Adrenal gland (tissue), 19 donors: ENCODE measurements at places on chromosomes 7 and 10. TPM values are rescaled to one million over a fixed set of nuclear protein-coding genes. Genes with fewer than 3 reads are reported as not detected.
A peak's percentile ranks its signal among the peaks of the same experiment; 100 is the strongest.

C10orf143 gene
- total RNA-seq, result 5.7 TPM

CTAGE6 gene
- total RNA-seq, result 0.28 TPM

- no peaks in the 10 kb centered on the region for H3K36me3 ChIP-seq
- DNase-seq, result no peak
- no peaks in the 10 kb centered on the region for H3K4me1 ChIP-seq
- H3K4me3 ChIP-seq, result no peak overlapping the region
- H3K27ac ChIP-seq, result no peak overlapping the region
Measured at GRCh38 chr10:87615856-87616255, 43.8 kb upstream of the PAPSS2 start.

DNA sequence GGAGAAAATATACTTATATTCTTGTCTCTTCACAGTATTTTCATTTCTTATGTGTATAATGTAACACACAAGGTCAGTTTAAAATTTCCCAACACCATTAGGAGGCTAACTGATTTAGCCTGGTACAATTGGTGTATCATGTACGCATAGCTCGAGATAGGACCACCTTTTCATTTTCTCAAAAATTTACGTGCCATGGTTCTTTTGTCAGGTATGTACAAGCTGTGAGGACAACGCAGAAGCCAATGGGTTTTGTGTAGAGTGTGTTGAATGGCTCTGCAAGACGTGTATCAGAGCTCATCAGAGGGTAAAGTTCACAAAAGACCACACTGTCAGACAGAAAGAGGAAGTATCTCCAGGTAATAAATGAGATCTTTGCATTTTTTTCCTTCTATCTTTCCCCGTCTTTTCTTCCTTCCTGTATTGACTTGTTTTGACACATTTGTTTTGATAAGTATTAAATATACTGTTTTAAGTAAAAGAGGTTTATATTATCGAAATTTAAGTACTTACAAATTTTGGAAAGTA lies 55.0 kb downstream of the TRIM24 start:
- H3K27ac ChIP-seq, result no peak overlapping the region
- H3K27me3 ChIP-seq, result no peaks in the 10 kb centered on the region
- H3K4me3 ChIP-seq, result no peak overlapping the region

DNA sequence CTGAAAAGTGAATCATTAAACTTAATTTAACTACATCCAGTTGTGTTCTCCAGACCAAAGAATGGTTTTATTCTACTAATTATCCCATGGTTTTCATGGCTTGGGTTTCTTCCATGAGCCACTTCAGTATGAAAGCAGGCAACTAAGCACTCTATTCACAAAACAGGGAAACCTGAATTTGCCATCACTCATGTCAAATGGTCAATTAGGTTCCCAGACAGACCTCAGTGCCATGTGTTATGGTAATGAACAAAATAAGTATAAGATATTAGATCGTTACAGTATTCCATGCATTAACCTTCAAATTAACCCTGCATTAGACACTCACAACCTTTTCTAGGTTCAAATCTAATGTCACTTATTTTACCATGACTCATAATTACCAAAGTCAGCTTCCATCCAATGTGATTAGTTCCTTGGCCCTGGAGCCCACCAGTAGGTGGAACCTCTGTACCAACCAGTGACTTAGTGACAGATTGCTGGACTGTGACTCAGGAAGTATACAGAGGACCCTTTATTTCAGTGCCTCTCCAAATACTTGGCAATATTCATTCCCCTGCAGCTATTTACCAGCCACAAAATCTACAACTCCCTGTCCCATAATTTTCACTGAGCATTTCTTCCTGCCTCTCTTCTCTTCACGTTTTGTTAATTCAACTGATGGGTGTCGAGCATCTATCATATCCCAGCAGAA lies 1270.2 kb upstream of the SORCS1 start:
- no peak overlapping the region for H3K27ac ChIP-seq
- H3K4me1 ChIP-seq, result no peaks in the 10 kb centered on the region
- no peaks in the 10 kb centered on the region for H3K36me3 ChIP-seq
- no peak for DNase-seq

GRCh38 chr10:78248651-78249464 lies 215.2 kb downstream of the RPS24 start:
- H3K27me3 ChIP-seq, result no peaks in the 10 kb centered on the region
- no peaks in the 10 kb centered on the region for H3K4me1 ChIP-seq
- peak; percentile 19 for DNase-seq
- no peak overlapping the region for H3K27ac ChIP-seq
- H3K4me3 ChIP-seq, result no peak overlapping the region
- H3K36me3 ChIP-seq, result no peaks in the 10 kb centered on the region
